ENCODE measurements at places on chromosomes 13 and 19.
A peak's percentile ranks its signal among the peaks of the same experiment; 100 is the strongest.

GRCh38 chr19:31089681-31090080 is 259.6 kb downstream of the TSHZ3 start:
- no peak for DNase-seq

GRCh38 chr13:77860507-77860981 is 58.1 kb downstream of the EDNRB start:
- DNase-seq = no peak

DNA sequence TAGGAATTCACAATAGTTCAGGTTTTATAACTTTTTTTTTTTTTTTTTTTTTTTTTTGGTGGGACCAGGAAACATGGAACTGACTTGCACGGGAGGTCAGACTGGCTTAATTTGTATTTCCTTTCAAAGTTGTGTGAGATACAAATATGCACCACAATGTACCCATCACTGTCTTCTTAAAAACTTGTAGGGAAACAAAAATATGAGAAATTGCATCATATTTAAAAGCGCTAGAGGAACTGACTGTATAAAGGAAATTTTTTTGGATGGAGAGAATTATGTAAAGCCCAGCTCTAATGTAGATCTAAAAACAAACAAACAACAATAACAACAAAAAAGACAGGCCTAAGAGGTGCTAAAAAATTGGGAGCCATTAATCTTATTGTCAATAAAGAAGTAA is 246.5 kb downstream of the DCT start:
- no peak for DNase-seq

GRCh38 chr13:110797230-110797877 is 83.9 kb downstream of the ING1 start:
- no peak for DNase-seq

- DNase-seq = no peak
These were observed 22.5 kb downstream of the RNASEH2B start for GRCh38 chr13:50932091-50932490.

DNA sequence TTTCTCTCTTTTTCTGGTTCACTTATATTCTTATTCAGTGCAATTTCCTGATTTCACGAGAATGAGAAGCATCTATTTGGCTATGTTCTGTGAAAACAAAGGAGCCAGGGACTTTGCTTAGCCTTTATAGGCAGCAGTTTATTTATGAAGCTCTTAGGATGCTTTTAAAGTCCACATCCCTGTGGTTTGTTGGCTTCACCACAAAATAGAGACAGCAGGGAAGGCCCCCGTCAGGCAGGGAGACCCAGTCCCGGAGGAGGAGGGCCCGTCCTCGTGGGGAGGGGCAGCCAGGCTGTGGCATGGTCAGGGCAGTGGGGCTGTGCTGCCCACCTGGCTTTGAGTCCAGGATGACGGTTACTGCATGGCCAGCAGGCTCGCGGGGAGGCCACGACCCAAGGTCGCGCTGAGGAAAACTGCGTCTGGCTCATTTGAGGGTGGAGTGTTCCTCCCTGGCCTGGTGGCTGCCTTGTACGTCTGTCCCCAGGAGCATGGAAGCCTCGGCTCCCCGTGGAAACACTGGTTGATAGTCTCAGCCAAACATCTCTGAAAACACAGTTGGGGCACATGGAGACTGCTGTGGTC is 92.7 kb downstream of the ATP11A start:
- DNase-seq = no peak

GRCh38 chr19:46080561-46080960 is 39.8 kb upstream of the IGFL4 start:
- no peak for DNase-seq

DNA sequence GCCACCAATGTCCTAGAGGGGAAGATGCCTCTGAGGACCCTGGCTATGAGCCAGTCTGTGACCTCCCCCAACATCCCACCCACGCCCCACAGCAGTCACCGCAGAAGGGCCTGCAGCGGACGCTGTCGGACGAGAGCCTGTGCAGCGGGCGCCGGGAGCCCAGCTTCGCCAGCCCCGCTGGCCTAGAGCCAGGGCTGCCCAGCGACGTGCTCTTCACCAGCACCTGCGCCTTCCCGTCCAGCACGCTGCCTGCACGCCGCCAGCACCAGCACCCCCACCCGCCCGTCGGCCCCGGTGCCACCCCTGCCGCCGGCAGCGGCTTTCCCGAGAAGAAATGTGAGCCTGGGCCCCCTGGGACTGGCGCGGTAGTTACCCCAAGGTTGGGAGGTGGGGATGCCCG is 30.6 kb downstream of the DPF1 start:
- no peak for DNase-seq

GRCh38 chr13:41501281-41501680 is 43.9 kb downstream of the RGCC start:
- no peak for DNase-seq

- DNase-seq = peak; percentile 11
These were observed 103.7 kb upstream of the EDNRB start for GRCh38 chr13:78022164-78022877.

DNA sequence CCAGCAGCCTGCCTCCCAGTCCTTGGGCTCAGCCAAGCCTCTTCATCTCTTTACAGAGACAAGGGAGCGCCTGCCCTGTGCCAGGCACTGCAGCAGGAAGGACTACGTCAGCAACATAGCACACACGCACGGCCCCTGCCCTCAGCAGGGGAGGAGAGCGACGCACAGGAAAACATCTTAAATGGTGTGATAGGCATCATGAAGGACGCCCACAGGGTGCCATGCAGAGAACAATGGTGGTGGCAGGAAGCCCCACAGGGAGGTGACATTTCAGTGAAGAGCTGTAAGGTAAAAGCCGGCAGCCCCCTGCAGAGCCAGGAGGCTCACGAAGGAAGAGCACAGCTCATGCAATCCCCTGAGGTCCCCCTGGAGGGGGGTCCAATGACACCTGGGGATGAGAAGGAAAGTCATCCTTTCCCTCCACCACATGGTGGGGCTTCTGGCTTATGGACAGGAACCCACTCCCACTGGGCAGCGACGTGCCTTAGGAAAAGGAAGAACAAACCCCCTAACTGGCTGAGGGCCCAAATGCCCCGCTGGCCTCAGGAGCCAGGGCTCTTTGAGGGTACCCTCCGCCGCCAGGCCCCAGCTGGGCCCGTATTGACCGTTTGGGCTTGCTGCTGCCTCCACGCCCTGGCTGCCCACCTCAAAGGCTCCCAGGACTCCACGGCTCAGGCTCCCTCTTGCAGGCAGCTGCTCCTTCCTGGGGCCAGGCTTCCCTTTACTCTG is 37.3 kb upstream of the C13orf42 start:
- DNase-seq = no peak

DNA sequence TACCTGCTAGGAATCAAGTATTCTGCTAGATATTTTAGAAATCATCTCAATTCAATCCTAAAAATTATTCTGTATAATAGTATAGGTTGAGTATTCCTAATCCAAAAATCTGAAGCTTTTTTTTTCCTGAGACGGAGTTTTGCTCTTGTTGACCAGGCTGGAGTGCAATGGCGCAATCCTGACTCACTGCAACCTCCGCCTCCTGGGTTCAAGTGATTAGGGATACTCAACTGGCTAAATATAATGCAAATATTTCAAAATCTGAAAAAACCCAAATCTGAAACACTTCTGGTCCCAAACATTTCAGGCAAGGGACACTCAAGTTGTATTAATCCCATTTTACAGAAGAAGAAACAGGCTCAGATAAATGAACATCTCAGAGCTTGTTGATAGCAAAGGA is 17.2 kb upstream of the USPL1 start:
- no peak for DNase-seq

GRCh38 chr13:97858161-97858560 is 95.3 kb upstream of the IPO5 start:
- no peak for DNase-seq

DNA sequence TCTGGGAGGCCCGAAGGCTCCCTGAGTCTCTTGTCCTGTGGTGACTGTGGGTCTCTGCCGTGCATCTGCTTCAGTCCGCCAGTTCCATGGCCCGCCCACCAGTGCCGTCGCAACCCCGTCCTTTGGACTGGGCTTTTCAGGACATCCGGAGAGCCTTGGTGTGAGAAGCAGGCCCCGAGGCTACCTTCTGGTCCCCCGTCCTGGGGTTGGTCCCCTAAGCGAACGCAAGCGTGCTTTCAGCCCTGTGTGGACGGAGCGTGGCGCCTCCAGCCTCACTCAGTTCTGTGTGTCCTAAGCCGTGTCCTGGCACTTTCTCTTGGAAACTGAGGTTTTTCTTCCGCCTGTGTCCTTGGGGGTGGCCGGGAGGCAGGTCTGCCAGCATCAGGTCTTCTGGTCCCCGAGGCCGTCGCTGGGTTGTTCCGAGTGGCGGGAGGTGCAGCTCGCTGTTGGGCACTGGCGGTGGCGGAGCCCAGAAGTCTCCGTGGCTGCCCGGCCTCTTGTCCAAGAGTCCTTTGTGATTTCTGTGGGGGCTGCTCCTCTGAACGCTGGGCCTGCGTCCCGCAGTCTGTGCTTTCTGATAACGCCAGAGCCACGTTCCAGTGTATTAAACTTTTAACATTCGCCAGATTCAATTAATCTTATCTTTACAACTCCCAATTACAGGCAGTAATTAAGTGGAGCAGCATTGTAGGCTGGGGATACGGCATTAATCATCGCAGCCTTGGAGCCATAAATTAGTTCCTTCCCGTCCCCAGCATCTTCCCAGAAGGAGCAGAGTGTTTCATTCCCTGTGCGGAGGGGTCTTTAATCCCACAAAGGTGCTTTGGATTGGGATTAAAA is 99.5 kb downstream of the KDM4B start:
- no peak for DNase-seq

GRCh38 chr19:4988770-4989251 is 19.9 kb downstream of the KDM4B start:
- no peak for DNase-seq

DNA sequence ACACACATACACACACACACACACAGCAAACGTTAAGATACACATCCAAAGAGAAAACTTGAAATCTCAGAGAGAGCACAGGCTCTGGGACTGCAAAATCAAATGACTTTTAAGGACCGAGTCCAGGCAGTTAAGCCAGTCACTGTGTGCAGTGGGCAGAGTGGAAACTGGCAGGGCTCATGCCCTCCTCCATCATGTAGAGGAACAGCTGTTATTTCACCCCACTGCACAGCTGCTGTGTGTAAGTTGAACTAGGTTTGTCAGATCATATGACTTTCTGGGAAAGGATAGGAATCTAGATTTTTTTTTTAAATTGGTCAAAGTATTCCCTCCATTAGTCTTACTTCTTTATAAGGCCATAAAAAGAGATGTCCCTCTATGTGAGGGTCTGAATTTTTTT is 1002.1 kb downstream of the UQCRFS1 start:
- DNase-seq = no peak

- DNase-seq = no peak
These were observed 431.9 kb downstream of the COG6 start for GRCh38 chr13:40087091-40088002.

GRCh38 chr19:3698974-3699740 is 1.1 kb downstream of the PIP5K1C start:
- DNase-seq = no peak

DNA sequence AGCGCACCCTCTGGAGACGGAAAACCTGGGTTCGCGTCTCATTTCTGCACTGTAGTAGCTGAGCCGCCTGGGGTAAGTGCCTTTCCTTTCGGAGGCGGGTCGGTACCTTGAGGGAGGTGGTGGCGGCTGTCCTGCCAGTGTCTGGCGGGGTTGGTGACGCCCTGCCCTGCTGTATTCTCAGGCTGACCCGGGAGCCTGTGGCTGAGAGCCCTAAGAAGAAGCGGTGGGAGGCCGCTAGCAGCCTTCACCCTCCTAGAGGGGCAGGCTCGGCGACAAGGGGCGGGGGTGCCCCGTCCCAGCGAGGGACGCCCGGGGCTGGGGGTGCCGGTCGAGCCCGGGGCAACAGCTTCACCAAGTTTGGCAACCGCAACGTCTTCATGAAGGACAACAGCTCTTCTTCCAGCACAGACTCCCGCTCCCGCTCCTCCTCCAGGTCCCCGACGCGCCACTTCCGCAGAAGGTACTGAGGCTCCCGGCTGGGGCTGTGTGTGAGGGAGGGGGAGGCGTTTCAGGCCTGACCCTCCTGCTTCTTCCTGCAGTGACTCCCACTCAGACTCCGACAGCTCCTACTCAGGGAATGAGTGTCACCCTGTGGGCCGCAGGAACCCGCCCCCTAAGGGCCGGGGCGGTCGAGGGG is 6.9 kb downstream of the LENG8 start:
- no peak for DNase-seq

GRCh38 chr13:85806553-85807175 is 7.4 kb upstream of the SLITRK6 start:
- DNase-seq = no peak

- DNase-seq = no peak
These were observed 121.1 kb downstream of the IRS2 start for GRCh38 chr13:109665240-109665639.

DNA sequence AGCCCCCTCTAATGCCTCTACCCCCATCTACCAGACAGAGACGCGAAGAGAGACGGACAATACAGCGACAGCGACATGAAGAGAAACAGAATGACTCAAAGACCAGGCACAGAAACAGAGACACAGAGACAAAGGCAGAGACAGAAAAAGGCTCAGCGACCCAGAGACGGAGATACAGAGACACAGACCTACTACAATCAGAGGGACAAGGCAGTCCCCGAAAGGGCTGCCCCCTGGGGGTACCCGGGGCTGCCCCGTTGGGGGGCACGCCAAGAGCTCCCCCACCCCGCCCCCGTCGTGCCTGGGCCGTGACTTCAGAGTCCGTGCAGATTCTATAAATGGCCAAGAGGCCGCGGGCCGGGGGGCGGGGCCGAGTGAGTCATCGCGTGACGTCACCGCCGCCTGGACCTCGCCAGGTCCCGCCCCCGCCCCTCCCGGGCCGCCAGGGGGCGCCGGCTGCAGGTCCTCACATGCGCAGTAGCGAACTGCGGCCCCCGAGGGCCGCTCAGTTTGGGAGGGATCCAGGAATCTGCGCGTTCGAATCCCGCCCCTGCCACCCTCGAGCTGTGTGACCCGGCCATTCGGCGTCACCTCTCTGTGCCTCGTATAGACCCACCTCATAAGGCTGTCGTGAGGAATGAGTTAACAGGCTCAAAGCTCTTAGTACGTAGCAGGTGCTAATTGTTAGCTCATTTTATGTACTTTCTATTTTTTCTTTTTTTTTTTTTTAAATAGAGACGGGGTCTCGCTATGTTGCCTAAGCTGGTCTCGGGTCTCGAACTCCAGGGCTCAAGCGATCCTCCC is 2.7 kb upstream of the CNN1 start:
- DNase-seq = peak; percentile 77

- no peak for DNase-seq
These were observed 18.5 kb upstream of the GPR18 start for GRCh38 chr13:99276706-99277105.

- no peak for DNase-seq
These were observed 157.8 kb downstream of the NALCN start for GRCh38 chr13:101258509-101258908.

GRCh38 chr19:30393046-30393445 is 20.9 kb downstream of the ZNF536 start:
- no peak for DNase-seq

DNA sequence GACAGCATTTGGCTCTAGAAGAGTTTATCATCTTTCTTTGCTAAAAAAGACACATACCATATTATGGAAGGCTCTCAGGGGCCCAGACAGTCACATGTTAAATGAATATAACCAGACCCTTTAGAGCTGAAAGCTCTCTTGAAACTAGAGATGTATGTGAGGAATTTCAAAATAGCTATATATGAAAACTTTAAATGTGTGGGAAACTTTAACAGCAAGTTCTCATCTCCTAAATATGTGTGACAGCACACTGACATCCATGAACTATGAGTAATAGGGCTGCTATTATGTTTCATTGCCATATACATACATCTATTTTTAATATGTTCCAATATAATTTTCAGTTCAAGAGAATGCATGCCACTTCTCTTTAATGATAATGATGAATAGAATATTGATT is 509.5 kb downstream of the GPC6 start:
- no peak for DNase-seq

All from activated gamma-delta T cell treated with anti-CD3 and anti-CD28 coated beads, Interleukin-2, amount 50 U/mL, for 16 hours (primary cell).